Vagina (tissue), 2 donors: ENCODE measurements at places on chromosomes 12 and 14.
A peak's percentile ranks its signal among the peaks of the same experiment; 100 is the strongest.

DNA sequence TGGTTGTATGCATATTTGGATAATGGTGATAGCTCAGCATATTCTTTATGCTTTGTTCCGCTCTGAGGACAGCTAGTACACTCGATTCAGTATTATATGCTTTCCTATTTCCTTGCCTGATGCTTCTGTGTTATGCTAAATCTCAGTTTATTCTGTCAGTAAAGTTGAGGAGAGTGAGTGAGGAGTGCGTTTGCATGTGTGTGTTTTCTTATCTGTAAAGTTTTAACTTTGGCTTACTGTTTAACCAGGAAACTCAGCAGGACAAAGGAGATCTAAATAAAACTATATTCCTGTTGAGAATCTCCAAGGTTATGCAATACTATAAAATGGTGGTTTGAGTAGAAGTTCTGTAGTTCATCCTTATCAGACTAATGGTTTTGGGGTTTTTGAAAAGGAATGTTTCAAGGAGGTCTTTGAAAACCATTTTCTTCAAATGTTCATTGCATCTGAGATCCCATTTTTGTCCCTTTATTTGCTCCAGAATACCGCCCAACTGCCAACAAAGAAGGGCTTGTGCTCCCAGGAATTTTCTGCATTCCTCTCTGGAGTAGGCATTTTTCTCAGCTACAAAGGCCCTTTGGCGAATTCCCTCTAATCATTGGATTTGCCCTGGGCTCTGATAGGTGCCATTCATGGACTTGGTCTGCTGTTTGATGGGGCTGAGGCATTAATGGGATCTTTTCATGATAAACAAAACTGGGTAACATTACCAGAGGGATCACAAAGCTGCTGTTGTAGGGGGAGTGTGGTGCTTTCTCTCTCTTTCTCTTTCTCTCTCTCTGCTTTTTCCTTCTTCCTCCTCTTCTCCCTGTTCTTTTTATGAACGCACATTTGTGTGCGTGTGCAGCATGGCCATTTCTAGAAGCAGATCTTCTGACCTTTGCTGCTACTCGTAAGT is 71.7 kb downstream of the HMGA2 start:
- no peak overlapping the region for H3K27ac ChIP-seq
- no peaks in the 10 kb centered on the region for H3K36me3 ChIP-seq
- peaks cover 19% of the 10 kb centered on the region for H3K4me1 ChIP-seq
- no peaks in the 10 kb centered on the region for H3K27me3 ChIP-seq
- DNase-seq, result no peak

DNA sequence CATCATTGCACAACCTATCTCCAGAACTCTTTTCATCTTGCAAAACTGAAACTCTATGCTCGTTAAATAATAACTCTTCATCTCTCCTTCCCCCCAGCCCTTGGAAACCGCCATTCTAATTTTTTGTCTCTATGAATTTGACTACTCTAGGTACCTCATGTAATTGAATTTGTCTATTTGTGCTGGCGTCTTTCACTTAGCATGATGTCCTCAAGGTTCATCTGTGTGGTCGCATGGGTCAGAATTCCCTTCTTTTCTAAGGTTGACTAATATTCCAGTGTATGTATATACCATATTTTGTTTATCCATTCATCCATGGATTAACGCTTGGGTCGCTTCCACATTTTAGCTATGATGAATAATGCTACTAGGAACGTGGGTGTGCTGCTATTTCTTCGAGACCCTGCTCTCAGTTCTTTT is 80.1 kb downstream of the PLXNC1 start:
- no peaks in the 10 kb centered on the region for H3K4me1 ChIP-seq
- no peak for DNase-seq
- no peaks in the 10 kb centered on the region for H3K27me3 ChIP-seq
- H3K36me3 ChIP-seq, result no peaks in the 10 kb centered on the region
- no peak overlapping the region for H3K27ac ChIP-seq

DNA sequence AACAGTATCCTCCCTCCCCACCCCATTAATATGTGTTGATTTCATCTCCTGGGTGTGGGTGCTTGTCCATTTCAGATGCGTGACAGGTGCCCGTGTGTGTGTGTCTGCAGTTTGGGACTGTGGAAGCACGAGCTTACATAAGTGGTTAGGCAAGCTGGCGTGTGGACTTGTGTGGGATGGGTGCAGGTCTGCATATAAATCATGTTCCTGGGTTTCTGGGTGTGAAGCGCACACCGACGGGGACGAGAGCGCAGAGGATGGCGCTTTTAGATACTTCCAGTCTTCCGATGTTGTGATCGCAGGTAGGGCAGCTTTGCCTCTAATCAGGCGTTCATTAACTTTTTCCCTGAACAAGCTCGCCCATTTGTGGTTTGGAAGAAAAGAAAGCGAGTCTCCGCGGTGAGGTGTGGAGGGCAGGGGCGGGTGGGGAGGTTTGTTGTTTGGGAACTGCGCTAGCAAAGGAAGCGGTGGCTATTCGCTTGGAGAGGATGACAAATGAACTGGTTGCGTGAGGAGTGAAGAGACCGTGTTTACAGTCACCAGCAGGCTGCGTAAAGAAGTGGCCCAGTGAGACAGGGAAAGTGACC is 865 bp downstream of the RGS6 start:
- H3K4me3 ChIP-seq, result peak overlapping the region; percentile 22
- no peak overlapping the region for H3K27ac ChIP-seq
- peaks cover 5% of the 10 kb centered on the region for H3K4me1 ChIP-seq
- no peaks in the 10 kb centered on the region for H3K36me3 ChIP-seq
- DNase-seq, result no peak

- H3K27ac ChIP-seq, result no peak overlapping the region
- no peaks in the 10 kb centered on the region for H3K27me3 ChIP-seq
- peaks cover 49% of the 10 kb centered on the region for H3K36me3 ChIP-seq
These were observed 5.7 kb downstream of the MLF2 start for GRCh38 chr12:6747216-6747615.

GRCh38 chr12:100733817-100734593 is 60.6 kb upstream of the ANO4 start:
- H3K27ac ChIP-seq, result no peak overlapping the region

- H3K27ac ChIP-seq, result no peak overlapping the region
- H3K4me3 ChIP-seq, result no peak overlapping the region
These were observed 239.8 kb downstream of the KTN1 start for GRCh38 chr14:55819610-55820304.

DNA sequence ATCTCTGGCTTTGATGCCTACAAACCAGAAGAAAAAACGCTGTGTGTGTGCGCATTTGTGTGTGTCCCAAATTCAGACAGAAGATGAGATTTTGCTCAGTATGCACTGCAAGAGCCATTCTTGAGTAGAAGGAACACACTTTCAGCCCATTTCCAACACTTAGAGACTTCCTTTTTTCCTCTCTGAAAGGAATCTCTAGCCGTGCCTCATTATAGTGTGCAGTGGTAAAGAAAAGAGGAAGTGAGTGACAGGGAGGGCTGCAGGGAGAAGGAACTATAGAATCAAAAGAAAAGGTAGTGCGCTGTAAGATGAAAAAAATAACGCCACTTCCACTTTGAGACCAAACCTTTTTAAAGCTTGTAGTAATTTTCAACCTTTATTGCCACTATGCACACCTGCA is 1400.9 kb upstream of the FLRT2 start:
- H3K27ac ChIP-seq, result no peak overlapping the region
- no peaks in the 10 kb centered on the region for H3K4me1 ChIP-seq
- no peak overlapping the region for H3K4me3 ChIP-seq
- DNase-seq, result no peak
